ENCODE measurements at places on chromosomes 13 and 19. TPM values are rescaled to one million over a fixed set of nuclear protein-coding genes. Genes with fewer than 3 reads are reported as not detected.
A peak's percentile ranks its signal among the peaks of the same experiment; 100 is the strongest.

DNA sequence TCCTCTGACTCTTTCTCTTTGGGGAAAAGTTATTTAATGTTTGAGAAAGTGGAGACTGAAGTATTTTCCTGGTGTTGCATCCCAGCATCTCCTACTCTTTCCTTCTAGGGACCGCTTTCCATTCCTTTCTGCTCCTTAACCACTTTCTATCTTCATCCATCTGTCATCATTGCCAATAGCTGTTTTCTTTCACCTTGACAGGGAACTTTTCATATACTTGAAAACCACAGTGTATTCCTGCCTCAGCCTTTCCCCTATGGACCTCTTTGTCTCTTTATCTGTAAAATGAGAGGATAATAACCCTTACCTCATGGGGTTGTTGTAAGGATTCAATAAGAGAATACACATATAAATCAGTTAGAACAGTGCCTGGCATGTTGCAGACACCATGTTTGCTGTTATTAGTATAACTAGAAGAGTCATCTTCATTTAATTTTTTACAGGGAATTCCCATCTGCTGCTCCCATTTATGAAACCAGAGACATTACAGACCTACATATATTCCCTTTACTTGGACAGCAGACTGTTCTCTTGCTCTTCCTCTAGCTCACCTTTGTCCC, 31.8 kb downstream of the LCP1 start:
- H3K27ac ChIP-seq, result no peak overlapping the region
- H3K4me3 ChIP-seq, result no peak overlapping the region
- 0 out of 2 replicates have a peak, but pooled peaks cover 2% of the 10 kb centered on the region for H3K4me1 ChIP-seq
- no peaks in the 10 kb centered on the region for H3K27me3 ChIP-seq
- H3K36me3 ChIP-seq, result no peaks in the 10 kb centered on the region

RGL3 gene
- total RNA-seq, result 58.5 TPM

- no peak overlapping the region for H3K27ac ChIP-seq
- H3K4me1 ChIP-seq, result peaks cover 10% of the 10 kb centered on the region
- DNase-seq, result no peak
- no peak overlapping the region for H3K4me3 ChIP-seq
Observed at GRCh38 chr13:106423530-106423929, 111.9 kb downstream of the EFNB2 start.

- no peaks in the 10 kb centered on the region for H3K27me3 ChIP-seq
- H3K36me3 ChIP-seq, result no peaks in the 10 kb centered on the region
- no peak for DNase-seq
- H3K27ac ChIP-seq, result no peak overlapping the region
- H3K4me3 ChIP-seq, result no peak overlapping the region
Observed at GRCh38 chr13:103757361-103757760, 691.1 kb upstream of the SLC10A2 start.

CGB3 gene
- total RNA-seq, result 0.46 TPM

GRCh38 chr19:4768934-4769777, 22.4 kb upstream of the FEM1A start:
- H3K27me3 ChIP-seq, result no peaks in the 10 kb centered on the region
- no peak overlapping the region for H3K27ac ChIP-seq
- H3K4me1 ChIP-seq, result no peaks in the 10 kb centered on the region
- no peaks in the 10 kb centered on the region for H3K36me3 ChIP-seq
- H3K4me3 ChIP-seq, result no peak overlapping the region
- DNase-seq, result peak; percentile 90

GRCh38 chr19:48881741-48882657, 9.8 kb downstream of the PPP1R15A start:
- H3K36me3 ChIP-seq, result no peaks in the 10 kb centered on the region
- no peak overlapping the region for H3K27ac ChIP-seq
- no peaks in the 10 kb centered on the region for H3K27me3 ChIP-seq

GNG7 gene
- total RNA-seq, result 7.7 TPM

UBE2M gene
- total RNA-seq, result 127 TPM

ZNF264 gene
- 23.4 TPM for total RNA-seq

DNA sequence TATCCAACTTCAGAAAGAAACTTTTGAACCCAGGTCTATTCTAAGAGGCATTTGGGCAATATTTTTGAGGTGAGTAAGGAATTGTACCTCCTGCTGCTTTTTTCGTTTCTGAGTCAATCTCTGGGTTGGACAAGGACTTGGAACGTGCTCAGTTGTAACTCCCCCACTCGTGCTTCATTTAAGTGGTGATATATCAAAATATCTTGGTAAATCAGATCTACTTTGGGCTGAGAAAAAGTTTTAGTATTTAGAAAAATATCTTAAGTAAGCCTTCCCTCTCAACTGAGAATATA, 728.9 kb downstream of the EFNB2 start:
- no peaks in the 10 kb centered on the region for H3K27me3 ChIP-seq
- no peaks in the 10 kb centered on the region for H3K4me1 ChIP-seq
- H3K4me3 ChIP-seq, result no peak overlapping the region
- DNase-seq, result no peak
- no peak overlapping the region for H3K27ac ChIP-seq

ZNF547 gene
- 3.5 TPM for total RNA-seq

C1QTNF9B gene
- not detected for total RNA-seq

NOVA2 gene
- total RNA-seq, result 8.8 TPM

DNA sequence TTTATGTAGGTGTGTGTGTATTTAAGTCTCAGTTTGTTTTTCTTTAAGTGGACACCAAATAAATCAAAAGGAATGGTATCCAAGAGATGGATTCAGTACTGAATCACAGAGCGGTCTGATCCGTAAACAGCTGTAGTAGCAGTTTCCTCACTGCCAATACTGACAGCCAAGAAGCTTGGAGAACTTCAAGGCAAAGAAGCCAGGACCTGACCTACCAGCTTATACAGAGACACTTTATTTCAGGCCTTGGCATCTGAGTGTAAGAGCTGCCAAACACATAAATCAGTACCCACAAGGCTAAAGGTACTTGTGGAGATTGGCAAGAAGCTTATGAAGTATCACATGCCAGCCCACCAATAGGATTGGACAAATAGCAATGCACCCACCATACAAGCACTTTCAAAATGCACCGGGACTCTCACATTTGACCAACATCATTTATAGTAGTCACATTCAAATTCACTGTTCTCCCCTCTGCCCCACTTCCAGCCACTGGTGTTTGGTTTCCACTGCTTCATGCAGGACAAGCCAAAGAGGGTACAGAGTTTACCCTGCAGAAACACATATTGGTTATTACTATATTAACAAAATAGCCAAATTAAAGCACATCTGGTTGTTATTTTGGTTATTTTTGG, 357.9 kb downstream of the KLF12 start:
- H3K27me3 ChIP-seq, result no peaks in the 10 kb centered on the region
- no peaks in the 10 kb centered on the region for H3K36me3 ChIP-seq
- DNase-seq, result no peak
- no peak overlapping the region for H3K27ac ChIP-seq

KLK3 gene
- not detected for total RNA-seq

THSD1 gene
- 0.26 TPM for total RNA-seq

- no peak for DNase-seq
- H3K4me3 ChIP-seq, result peak overlapping the region; percentile 76
- no peaks in the 10 kb centered on the region for H3K36me3 ChIP-seq
- no peak overlapping the region for H3K27ac ChIP-seq
- H3K27me3 ChIP-seq, result peaks cover 14% of the 10 kb centered on the region
Observed at GRCh38 chr19:15457701-15458484, 6.5 kb downstream of the RASAL3 start.

GRCh38 chr13:32309312-32310133, 5.6 kb downstream of the ZAR1L start:
- no peaks in the 10 kb centered on the region for H3K4me1 ChIP-seq
- H3K27ac ChIP-seq, result no peak overlapping the region
- no peaks in the 10 kb centered on the region for H3K36me3 ChIP-seq
- no peak overlapping the region for H3K4me3 ChIP-seq
- no peak for DNase-seq

DNA sequence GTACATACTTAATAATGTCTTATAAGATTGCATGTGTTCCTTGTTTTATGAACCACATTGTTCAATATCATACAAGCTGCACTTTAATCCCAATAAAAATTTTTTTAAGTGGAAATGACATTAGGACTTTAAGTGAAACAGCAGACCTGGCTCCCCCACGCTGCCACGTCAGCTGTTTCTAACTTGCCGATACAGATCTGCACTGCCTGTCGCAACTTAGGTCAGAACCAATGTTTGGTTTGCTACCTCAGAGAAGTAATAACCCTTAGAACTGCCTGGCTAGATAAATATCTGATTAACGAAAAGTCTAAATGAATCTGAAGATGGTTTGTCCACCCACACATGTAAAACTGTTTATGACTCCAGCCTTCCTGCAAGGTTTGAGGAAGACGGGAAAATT, 327.5 kb upstream of the DACH1 start:
- no peak overlapping the region for H3K27ac ChIP-seq
- no peak for DNase-seq
- H3K4me1 ChIP-seq, result no peaks in the 10 kb centered on the region

- H3K4me1 ChIP-seq, result no peaks in the 10 kb centered on the region
- H3K4me3 ChIP-seq, result no peak overlapping the region
- DNase-seq, result no peak
Observed at GRCh38 chr19:46845959-46846459, 4.6 kb downstream of the AP2S1 start.

DNA sequence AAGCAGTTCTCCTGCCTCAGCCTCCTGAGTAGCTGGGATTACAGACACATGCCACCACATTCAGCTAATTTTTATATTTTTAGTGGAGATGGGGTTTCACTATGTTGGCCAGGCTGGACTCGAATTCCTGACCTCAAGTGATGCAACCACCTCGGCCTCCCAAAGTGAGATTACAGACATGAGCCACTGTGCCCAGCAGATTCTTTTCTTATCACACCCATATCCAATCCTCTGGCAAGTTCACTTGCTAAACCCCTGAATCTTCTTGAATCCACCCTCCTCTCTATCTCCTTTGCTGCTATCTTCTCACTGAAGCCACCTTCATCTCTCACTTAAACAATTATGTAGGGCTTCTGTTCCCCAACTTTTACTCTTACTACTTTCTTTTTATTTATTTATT, 17.5 kb downstream of the TMEM143 start:
- no peaks in the 10 kb centered on the region for H3K4me1 ChIP-seq
- DNase-seq, result no peak
- no peaks in the 10 kb centered on the region for H3K27me3 ChIP-seq
- H3K36me3 ChIP-seq, result no peaks in the 10 kb centered on the region
- H3K27ac ChIP-seq, result no peak overlapping the region

DNA sequence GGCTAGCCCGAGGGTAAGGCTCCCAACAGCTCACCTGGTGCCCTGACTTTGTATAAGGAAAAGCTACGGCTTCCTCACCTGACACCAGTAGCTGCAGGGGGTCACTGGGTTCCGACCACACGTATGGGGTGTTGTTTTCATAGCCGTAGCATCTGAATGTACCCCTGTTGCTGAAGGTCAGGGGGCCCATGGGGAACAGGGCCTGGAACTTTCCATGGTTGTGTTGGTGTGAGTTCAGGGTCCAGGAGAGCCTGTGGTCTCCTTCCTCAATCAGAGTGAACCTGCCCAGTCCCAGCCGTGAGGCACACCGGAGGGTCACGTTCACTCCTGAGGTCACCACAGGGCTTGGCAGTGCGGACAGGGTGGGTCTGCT, 1.1 kb downstream of the LILRA4 start:
- no peak overlapping the region for H3K4me3 ChIP-seq
- DNase-seq, result no peak
- no peaks in the 10 kb centered on the region for H3K27me3 ChIP-seq
- no peaks in the 10 kb centered on the region for H3K4me1 ChIP-seq
- H3K27ac ChIP-seq, result no peak overlapping the region

DNA sequence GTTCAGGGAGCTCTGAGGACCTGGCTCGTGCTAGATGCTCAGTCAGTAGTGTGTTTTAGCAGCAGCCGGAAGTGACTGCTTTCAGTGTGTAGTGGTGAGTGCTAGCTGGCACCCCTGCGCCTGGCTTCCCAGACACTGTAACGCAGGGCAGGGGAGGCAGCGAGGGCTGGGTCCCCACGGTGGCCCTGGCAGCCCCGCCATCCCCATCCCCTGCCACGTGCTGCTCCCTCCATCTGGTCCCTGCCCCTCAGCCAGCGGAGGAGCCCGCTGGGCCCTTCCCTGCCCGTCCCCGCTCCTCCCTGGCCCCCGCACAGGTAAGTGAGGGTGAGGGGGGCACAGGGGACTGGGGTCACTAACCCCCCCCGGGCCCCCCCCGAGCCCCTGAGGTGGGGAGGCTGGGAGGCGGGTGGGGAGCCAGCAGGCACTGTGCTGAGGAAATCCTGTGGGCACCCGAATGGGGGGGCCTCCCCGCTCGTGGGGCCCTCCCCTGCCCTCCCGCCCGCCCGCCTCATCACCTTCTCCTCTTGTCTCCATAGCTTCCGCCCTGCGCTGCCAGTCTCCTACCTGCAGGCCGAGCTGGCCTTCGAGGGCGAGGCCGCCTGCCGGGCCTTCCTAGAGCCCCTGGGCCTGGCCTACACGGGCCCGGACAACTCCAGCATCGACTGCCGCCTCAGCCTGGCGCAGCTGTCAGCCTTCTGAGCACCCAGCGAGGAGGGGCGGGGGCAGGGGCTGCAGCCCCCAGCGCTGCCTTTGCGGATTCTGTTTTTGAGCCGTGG, 3.2 kb downstream of the LENG9 start:
- H3K36me3 ChIP-seq, result peaks cover 60% of the 10 kb centered on the region
- no peak overlapping the region for H3K27ac ChIP-seq
- DNase-seq, result no peak
- H3K4me3 ChIP-seq, result no peak overlapping the region
- no peaks in the 10 kb centered on the region for H3K4me1 ChIP-seq
- no peaks in the 10 kb centered on the region for H3K27me3 ChIP-seq

DNA sequence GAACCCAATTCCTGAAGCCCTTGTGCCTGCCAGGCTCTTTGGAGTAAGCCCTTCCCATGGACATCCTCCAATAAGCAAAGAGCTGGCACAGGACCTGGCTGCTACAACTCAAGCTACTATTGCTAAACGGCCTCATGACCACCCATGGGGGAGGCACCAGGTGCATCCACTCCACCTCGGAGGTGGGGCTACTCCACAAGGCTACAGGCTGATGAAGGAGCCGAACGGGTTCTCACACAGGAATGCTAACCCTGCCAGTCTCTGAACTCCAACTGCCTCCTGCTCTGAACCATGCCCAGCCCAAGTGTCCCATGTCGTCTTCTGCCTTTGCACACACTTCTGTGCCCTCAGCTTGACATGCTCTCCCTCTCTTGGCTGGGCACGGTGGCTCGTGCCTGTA, 10.0 kb downstream of the SYMPK start:
- no peaks in the 10 kb centered on the region for H3K27me3 ChIP-seq
- DNase-seq, result no peak
- H3K4me1 ChIP-seq, result no peaks in the 10 kb centered on the region
- H3K27ac ChIP-seq, result no peak overlapping the region

GNG8 gene
- total RNA-seq, result not detected

GRCh38 chr19:49786376-49786820, 19.6 kb downstream of the AP2A1 start:
- H3K36me3 ChIP-seq, result peaks cover 36% of the 10 kb centered on the region
- no peak overlapping the region for H3K4me3 ChIP-seq
- no peaks in the 10 kb centered on the region for H3K4me1 ChIP-seq
- no peak for DNase-seq

CGB5 gene
- not detected for total RNA-seq

HPN gene
- 9.3 TPM for total RNA-seq

LILRB5 gene
- 0.09 TPM for total RNA-seq

DNA sequence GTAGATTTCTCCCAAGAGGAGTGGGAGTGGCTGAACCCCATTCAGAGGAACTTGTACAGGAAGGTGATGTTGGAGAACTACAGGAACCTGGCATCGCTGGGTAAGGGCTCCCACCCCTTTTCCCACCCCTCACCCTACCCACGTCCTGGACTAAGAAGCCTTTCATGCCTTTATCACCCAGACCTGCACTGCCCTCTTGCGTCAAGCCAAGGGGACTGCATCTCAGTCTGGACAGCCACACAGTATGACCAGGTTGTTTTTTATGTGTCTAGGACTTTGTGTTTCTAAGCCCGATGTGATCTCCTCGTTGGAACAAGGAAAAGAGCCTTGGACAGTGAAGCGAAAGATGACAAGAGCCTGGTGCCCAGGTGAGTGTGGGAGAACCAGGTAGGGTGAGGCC, 8.8 kb downstream of the ZFP28 start:
- peaks cover 71% of the 10 kb centered on the region for H3K36me3 ChIP-seq
- no peaks in the 10 kb centered on the region for H3K4me1 ChIP-seq
- no peaks in the 10 kb centered on the region for H3K27me3 ChIP-seq
- peak; percentile 41 for DNase-seq

All from H9 (cell line).